ENCODE measurements at places on chromosomes 4 and X. TPM values are rescaled to one million over a fixed set of nuclear protein-coding genes. Genes with fewer than 3 reads are reported as not detected.

Gene MYL5
- total RNA-seq: 20.7 TPM

Gene NEUROG2
- not detected for total RNA-seq

DNA sequence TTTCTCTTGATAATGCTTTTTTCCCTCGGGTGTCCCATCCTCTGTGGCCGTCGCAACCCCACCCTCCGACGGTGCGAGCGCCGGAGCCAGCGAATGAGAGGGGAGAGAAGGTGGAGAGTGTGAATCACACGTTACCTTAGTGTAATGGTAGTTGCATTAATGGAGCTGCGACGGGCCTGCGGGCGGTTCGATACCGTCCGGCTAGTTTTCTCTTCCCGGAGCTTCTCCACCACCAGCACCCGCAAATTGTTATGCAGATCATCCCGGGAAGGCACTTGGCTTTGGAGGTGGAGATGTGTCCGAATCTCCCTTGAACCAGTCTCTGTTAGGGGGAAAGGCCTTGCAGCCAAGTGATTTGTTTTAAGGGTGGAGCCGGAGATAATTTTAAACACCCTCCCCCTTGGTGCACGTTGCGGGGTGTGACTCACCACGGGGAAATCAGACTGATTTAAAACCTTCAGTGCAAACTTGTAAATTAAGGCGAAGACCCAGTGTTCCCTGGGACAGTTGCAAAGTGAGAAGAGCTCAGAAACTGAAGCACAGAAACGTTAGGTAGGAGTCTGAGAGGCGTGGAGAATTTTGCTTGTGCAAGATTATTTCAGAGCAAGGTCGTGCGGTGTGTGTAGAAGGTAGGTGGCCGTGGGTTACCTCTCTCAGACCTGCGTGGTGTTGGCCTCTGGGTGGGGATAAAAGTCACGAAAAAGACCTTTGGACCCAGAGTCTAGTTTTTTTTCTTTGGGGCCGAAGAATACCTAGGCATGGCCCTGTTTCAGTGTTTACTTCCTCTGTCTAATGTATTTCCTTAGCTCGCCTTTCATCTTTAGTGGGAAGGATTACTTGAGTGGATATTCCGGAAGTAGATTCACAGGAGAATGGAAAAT is 1.3 kb downstream of the AFF1 start:
- peaks cover 3% of the 10 kb centered on the region for H3K27me3 ChIP-seq
- H3K4me1 ChIP-seq: peaks cover 60% of the 10 kb centered on the region

- no peak overlapping the region for H3K27ac ChIP-seq
- H3K4me1 ChIP-seq: no peaks in the 10 kb centered on the region
- H3K36me3 ChIP-seq: no peaks in the 10 kb centered on the region
- no peak for DNase-seq
Measured at GRCh38 chr4:174681723-174682300, 147.2 kb downstream of the GLRA3 start.

DNA sequence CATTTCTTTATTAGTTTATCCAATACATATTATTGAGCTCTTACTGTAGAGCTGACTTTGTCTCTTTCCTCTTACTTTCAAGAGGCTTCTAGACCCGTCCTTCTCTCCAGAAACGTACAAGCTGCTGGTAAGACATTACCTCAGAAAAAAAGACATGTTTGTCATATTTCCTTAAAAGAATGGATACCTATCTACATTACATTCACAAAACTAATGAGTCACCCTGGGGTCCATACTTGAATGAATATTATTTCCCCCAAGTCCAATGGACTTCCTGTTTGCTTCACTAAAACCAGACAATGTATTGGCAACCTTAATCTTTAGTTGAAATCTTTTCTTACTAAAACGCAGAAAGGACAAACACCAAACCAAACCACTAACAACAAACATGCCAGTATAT is 176.5 kb upstream of the CLNK start:
- no peak overlapping the region for H3K27ac ChIP-seq
- no peak for DNase-seq
- H3K4me1 ChIP-seq: no peaks in the 10 kb centered on the region
- H3K27me3 ChIP-seq: no peaks in the 10 kb centered on the region

GRCh38 chrX:110421500-110422455 is 63.1 kb downstream of the RTL9 start:
- H3K4me1 ChIP-seq: peaks cover 35% of the 10 kb centered on the region
- H3K27me3 ChIP-seq: peaks cover 4% of the 10 kb centered on the region
- no peak for DNase-seq
- H3K27ac ChIP-seq: no peak overlapping the region

DNA sequence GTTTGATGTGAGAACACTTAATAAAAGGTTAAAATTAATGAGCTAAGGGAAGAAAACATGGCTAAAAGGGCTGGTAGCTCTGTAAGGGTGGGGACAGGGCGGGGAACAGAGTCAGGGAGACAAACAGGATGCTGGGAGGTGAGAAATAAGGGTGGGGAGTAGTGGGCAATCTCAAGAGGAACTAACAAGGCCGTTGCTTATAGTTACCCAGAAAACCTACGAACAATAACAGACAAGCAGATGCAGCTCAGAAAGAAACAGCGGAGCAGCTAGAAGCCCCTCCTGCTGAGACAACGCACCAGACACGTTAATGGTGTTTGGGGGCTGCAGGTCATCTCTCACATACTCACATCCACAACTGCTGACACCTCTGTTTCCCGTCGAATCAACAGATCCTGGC is 9.7 kb upstream of the KLF3 start:
- H3K27ac ChIP-seq: no peak overlapping the region
- H3K27me3 ChIP-seq: peaks cover 14% of the 10 kb centered on the region
- DNase-seq: no peak
- no peaks in the 10 kb centered on the region for H3K36me3 ChIP-seq
- no peaks in the 10 kb centered on the region for H3K4me1 ChIP-seq

DNA sequence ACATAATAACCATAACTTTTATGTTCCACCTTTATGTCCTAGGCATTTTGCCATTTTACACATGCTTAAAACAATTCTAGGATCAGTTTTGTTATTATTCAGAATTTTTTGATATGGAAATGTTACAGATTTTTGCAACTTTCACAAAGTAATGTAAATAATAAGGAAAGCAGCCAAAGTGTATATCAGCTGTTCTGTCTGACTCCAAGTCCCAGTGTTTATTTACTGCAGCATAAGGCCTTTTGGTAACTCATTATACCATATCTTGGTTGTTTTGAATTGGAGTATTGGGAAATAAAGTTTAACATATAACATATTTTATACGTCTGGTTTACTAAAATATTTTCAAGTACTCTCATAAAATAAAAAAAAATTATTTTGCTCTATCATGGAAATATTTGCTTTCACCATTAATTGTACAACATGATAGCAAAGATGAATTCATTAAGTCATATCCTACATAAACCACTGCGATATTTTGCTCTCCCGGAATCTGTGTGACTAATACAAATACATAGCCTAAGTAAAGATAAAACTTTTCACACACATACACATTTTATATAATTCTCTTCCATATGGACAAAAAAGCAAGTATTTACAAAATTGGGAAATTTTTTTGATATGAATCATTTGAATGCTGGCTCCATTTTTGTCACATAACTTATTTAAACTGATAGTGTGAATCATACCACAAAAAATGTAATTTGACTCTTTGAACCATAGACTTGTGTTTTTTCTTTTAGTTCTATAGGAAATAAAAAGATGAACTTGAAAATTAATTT is 399.0 kb downstream of the PABPC4L start:
- no peaks in the 10 kb centered on the region for H3K27me3 ChIP-seq
- DNase-seq: peak; percentile 17
- no peak overlapping the region for H3K27ac ChIP-seq
- no peaks in the 10 kb centered on the region for H3K36me3 ChIP-seq
- peaks cover 22% of the 10 kb centered on the region for H3K4me1 ChIP-seq

- H3K27ac ChIP-seq: no peak overlapping the region
- no peaks in the 10 kb centered on the region for H3K36me3 ChIP-seq
- no peak for DNase-seq
- H3K4me3 ChIP-seq: no peak overlapping the region
- peaks cover 12% of the 10 kb centered on the region for H3K27me3 ChIP-seq
- H3K4me1 ChIP-seq: peaks cover 23% of the 10 kb centered on the region
Measured at GRCh38 chr4:89300499-89300898, 7.1 kb downstream of the GPRIN3 start.

All from HFFc6 (cell line).